ENCODE measurements at places on chromosomes 3 and 15.

GRCh38 chr3:172309741-172310427, 138.4 kb downstream of the GHSR start:
- DNase-seq = no peak

- no peak for DNase-seq
Observed at GRCh38 chr3:175741951-175742350, 882.8 kb downstream of the NAALADL2 start.

DNA sequence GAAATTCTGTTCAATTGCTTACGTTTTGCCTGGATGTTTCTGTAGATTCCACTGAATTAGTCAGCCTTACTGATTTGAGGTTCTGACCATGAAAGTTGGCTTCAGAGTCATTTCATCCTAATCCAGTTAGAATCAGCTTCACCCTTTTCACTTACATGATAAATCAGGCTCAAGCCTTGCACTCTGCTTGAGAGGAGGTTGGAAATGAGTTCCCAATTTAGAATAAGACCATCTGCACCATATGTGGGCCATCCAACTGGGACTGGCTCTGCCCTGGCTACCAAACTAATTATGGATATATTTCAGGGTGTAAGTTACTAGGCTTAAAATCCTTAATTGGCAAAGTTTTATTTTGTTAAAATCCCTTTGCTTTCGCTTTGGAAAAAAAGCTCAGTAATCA, 255.7 kb downstream of the CHL1 start:
- DNase-seq = no peak

DNA sequence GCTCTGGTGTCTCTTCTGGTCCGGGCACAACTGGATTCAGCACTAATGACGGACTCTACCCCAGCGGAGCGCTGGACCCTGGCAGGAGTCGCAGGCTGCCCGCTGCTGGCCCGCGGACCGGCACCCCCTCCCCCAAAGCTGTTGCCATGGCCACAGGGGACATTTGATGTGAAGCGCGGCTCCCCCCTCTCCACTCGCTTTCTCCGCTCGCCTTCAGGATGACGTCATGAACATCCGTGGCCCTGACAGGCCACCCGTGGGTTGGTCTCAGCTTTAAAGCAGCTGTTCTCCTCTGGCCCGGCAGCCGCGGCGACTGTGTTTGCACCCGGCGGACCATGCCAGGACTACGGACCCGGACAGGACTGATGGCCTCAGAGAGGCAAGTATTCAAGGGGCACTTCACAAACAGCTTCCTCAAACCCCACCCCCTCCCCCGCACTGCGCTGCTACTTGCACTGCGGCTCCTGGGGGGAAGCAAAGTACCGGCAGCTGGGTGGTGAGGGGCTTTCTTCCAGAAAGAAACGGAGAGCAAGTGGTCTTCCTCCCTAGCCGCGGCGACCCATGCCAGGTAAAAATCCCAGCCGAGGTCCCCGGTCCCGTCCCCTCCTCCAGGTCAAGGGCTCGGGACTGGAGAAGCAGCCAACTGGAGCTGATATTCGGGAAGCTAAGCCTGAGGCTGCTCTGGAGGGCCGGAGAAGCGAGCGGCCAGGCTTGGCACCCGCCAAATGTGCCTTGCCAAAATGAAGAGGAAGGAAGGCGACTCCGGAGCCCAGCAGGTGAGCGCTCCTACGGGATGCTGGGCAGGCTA, 16.6 kb upstream of the AEN start:
- DNase-seq = no peak

- DNase-seq = no peak
Observed at GRCh38 chr3:69087030-69087791, 2.5 kb downstream of the ARL6IP5 start.

GRCh38 chr15:88794001-88794400, 9.2 kb upstream of the ACAN start:
- no peak for DNase-seq

GRCh38 chr3:58082047-58082446, 73.8 kb downstream of the FLNB start:
- no peak for DNase-seq

All from epithelial cell of prostate (primary cell).